Choroid plexus epithelial cell (primary cell): ENCODE measurements at places on chromosomes 2 and 18.

DNA sequence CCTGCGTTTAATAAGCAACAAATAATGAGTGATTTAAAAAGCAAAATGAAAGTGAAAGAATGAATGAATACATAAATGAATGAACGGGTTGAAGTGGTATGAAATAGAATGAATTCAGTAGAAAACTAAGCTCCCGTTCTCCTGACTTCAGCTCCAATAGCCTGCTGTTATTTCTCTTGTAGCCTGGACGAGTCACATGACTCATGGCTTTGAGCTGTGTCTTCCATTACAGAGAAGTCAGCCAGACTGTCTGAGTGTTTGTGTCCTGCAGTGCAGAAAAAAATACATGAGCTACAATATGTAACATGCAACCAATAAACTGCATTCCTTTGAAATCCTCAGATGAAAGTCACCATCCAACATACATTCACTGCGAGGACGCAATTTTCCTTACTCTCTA lies 21.2 kb downstream of the SCG2 start:
- DNase-seq, result peak; percentile 95

- DNase-seq, result peak; percentile 13
Measured at GRCh38 chr2:40220177-40220925, 231.5 kb downstream of the SLC8A1 start.

DNA sequence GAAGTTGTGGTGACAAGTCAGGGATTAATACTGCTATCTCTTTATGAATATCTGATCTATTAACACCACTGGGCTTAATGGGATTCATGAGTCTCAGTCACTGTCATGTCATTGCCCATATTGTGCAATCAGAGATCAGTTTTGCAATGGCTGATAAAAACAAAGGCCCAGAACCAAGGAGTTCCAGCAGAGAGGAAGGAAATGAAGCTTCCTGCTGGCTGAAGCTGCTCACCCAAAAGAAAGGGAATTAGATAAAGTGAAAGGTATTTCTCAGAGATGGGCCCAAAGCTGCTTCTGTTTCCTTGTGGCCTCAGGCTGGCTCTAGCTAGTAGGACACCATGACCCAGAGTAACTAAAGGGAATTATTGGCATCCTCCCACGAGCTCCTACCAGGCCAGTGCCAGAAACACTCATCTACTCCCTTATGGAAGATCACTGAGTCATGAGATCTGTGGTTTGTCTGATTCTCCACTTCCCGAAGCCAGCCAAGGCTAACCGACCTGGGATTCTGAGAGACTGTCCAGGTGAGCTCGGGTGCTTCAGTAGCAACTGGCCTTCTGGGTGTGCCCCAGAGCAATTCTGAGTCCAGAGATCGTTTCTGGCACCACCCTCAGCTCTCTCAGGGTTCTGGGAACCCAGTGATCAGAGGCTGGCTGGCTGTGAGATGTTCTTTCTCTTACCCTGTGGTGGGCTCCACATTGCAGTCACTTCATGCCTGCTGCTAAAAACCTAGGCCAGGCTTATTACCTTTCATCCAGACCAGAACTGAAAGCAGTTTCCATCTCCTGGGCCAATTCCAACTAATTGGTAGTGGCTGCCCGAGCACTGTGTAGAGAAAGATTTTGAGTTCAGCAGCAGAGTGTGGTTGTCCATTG lies 129.5 kb upstream of the PELI1 start:
- peak; percentile 71 for DNase-seq

- DNase-seq, result no peak
Measured at GRCh38 chr18:58697146-58697545, 25.9 kb downstream of the MALT1 start.

GRCh38 chr2:49514201-49514600 lies 359.9 kb upstream of the FSHR start:
- DNase-seq, result no peak

GRCh38 chr18:57085371-57085770 lies 61.5 kb upstream of the BOD1L2 start:
- no peak for DNase-seq

DNA sequence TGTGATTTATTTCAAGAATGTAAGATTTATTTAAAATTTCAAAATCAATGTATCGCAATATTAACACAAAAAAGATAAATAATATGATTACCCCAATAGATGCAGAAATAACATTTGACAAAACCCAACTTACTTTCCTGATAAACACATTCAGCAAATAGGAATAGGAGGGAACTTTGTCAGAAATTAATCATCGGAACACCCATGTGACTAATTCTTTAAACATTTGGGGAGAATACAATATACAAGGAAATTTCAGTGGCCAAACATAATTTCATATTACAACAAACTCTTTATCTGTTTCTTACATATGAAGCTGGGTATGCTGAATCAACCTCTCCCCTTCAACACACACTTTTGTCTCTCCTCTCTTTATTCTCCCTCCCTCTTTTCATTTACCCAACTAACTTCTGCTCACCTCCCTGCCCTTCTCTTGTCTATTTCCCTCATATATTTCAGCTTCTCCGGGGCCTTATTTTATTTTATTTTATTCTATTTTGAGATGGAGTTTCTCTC lies 309.6 kb upstream of the CNTNAP5 start:
- no peak for DNase-seq
